Brain microvascular endothelial cell (primary cell): ENCODE measurements at places on chromosomes 13 and 19.

GRCh38 chr19:9878511-9879196 lies 43.5 kb downstream of the PIN1 start:
- peak; percentile 49 for DNase-seq

GRCh38 chr13:33554919-33555791 lies 262.8 kb upstream of the RFC3 start:
- DNase-seq: no peak

- DNase-seq: no peak
Measured at GRCh38 chr13:29185926-29186325, 365.8 kb downstream of the MTUS2 start.

DNA sequence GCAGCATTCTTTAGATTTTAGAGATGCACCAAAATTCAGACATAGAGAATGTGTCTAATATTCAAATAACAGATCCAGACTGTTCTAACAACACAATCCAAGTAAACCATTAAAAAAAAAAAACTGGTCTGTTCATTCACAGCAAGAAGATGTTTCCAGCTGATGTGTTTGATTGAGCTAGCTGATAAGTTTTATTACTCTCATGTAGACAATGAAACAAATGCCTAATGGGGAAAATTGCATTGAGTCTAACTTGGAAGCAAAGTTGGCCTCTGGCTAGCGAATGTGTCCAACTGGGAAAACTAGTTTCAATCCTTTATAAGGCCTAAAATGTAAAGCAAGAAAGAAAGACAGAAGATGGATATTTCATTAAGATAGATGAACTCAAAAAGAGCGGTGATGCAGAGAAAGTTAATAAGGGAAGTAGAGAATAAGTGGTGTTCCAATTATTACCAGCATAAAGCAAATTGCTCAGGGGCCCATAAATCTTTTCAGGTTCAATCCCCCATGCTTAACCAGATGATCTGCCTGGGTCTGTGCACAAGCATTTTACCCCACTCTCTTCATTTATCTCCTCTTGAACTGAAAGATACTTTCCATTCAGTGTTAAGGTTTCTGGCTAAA lies 54.2 kb downstream of the PCDH9 start:
- DNase-seq: no peak

- DNase-seq: no peak
Measured at GRCh38 chr13:75442736-75443234, 39.2 kb downstream of the TBC1D4 start.

GRCh38 chr19:18208098-18208951 lies 4.5 kb upstream of the RAB3A start:
- DNase-seq: peak; percentile 90

DNA sequence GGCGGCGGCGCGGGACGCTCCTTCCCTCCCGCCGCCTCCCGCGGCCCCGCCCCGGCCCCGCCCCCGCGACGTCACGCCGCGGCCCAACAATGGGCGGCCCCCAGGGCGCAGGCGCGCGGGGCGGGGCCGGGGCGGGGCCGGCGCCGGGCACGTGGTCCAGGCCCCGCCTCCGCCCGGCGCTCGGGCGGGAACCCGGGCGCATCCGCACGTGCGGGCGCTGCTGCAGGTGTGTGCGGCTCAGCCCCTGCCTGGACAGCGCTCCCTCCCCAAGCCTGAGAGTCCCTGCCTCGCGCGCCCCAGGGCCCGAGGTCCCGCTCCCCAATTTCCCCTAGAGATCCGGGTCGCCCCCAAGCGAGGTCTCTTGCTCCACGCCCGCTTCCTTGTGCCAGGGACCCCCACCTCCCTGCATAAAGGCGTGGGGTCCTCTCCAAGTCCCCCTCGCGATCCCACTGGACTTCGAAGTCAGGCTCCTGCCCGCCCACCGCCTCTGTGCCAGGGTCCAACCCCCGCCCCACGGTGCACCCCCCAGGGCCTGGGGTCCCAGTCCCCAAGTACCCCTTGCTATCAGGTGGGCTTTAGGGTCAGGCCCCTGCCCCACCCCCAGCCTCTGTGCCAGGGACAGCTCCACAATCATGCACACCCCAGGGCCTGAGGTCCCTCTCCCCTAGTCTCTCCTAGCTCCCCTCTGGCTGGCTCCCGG lies at the start of gene MEX3D:
MEX3D (minus strand) TSS at position 6 of the 700 bp plus-strand sequence. CDS start 267 bp downstream, outside the sequence.
- peak; percentile 9 for DNase-seq

- no peak for DNase-seq
Measured at GRCh38 chr19:9151367-9151766, 11.2 kb downstream of the ZNF317 start.

- peak; percentile 98 for DNase-seq
Measured at GRCh38 chr13:101258071-101258470, 158.2 kb downstream of the NALCN start.
